Thymus (tissue), 14 donors: ENCODE measurements at places on chromosomes 13 and 19. TPM values are rescaled to one million over a fixed set of nuclear protein-coding genes. Genes with fewer than 3 reads are reported as not detected.

DNA sequence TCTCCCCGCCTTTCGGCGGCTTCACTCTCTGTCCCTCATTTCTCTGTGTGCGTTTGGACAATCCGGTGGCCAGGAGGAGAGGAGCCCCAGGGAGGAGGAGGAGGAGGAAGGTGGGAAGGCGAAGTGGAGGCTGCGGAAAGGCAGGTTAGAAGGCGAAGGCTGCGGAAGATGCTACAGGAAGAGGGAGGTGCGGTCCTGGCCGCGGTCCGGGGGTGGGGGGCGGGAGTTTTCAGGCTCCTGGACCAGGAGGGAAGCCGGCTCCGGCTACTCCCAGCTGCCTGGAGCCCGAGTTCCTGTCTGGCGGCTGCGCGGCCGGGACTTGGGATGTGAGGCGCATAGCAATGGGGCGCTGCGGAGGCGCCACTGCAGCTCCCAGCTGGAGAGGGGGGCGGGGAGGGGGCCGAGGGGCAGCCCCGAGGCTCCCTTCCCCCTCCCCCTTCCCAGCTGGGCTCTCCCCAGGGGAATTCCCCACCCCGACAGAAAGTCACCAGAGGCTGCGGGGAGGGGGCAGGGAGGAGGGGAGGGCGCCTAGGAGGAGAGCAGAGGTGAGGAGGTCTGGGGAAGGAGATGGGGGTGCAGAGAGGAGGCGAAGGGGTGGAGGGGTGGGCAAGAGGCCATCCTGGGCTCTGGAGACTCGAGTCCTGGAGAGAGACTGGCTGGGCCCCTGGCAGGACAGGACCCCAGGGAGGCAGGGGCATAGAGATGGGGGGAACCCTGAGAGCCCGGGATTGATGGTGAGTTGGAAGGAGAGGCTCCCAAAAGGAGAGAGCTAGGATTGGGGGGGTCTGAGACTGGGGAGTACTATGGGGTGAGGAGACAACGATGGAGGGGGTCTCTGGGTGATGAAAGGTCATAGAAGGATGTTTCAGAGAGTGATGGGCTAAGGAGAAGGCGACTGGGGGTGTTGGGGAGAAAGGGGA, 2.0 kb downstream of the LRRC4B start:
- DNase-seq, result no peak

- DNase-seq, result no peak
These were observed 10.4 kb downstream of the TLE6 start for GRCh38 chr19:2987797-2988196.

GRCh38 chr13:97212601-97213040, 9.5 kb upstream of the MBNL2 start:
- no peak for DNase-seq

DNA sequence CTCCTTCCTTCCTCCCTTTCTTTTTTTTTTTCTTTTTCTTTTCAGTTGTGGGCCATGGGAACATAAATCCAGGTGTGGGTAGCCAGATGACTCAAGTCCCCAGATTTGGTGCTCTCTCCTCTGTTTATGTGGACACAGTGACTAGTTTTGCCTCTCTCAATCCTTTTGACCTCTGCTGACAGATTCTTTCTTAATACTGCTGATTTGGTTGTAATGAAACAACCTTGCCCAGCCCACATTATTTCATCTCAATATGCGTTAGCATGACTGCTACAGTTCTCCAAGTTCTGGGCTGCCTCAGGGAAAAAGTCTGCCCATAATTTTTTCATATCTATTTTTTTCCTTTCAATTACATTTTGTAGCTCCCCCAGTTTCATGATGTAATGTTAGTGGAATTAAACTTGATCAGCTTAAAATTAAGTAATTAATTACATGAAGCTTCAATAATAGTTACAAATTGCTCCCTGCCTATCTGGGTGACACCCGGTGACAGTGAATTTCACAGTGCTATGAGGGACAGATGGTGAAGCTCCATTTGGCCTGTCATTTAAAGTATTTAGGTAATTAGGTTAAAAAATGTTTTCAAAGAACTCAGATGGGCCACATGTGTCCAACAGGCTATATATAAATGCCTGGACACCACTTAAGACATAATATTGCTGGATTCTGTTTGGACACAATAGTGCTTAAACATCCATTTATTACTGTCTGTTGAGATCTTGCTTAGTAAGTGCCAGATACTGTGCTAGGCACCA, 118.8 kb upstream of the FRY start:
- DNase-seq, result no peak

- DNase-seq, result peak; percentile 57
These were observed at the start of gene SPINT2 for GRCh38 chr19:38264486-38265212. TSS of gene SPINT2 (plus strand) at chr19:38264573. CDS start at chr19:38264893, 320 bp downstream.

DNA sequence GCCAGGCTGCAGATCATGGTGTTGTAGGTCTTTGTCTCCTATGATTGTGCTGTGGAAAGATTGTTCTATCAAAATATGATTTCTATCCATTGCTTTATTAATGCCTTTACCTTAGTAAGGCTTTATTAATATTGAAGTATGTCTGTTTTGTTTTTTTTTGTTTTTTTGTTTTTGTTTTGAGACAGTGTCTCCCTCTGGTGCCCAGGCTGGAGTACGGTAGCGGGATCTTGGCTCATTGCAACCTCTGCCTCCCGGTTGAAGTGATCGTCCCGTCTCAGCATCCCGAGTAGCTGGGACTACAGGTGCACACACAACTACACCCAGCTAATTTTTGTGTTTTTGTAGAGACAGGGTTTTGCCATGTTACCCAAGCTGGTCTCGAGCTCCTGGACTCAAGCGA, 7.7 kb downstream of the IRGC start:
- DNase-seq, result no peak

GRCh38 chr13:62593804-62594203, 1178.2 kb upstream of the PCDH20 start:
- no peak for DNase-seq

DNA sequence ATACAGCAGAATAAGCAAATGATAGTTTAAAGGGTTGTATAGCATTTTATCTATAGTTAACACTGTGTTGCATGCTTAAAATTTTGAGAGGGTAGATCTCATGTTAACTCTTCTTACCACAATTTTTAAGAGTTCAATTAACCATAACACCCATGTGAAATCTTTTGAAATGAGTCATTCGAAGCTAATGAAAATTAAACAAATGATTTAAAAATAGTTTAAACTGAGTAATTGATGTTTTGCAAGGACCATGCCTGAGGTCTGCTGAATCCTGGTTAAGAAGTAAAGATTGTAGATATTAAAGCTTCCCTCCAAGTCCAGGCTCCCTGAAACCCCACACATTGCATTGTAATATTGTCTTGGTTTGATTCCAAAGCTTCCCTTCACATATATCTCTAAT, 176.7 kb upstream of the RNF113B start:
- DNase-seq, result no peak

DNA sequence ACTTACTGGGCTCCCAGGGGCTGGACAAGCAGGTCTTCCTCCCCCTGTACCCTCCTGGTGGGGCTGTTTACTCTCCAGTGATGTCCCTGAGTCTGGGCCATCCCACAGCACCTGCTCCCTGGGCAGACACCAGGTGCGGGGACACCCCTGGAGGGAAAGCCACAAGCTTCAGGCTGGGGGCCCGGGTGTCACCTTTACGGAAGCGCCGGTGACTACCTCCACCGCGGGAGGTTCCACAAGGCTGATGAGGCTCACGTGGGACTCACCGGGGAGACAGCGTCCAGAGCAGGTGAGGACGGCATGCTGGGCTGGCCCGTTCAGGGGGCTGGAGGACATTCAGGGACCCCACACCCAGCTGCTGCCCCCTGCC, 24.9 kb downstream of the NFILZ start:
- no peak for DNase-seq

GRCh38 chr19:28966737-28967399, 246.1 kb downstream of the UQCRFS1 start:
- DNase-seq, result no peak

GRCh38 chr19:30076751-30077670, 135.0 kb downstream of the URI1 start:
- DNase-seq, result no peak

GRCh38 chr13:113118261-113119021, 4.2 kb upstream of the F10 start:
- no peak for DNase-seq

DNA sequence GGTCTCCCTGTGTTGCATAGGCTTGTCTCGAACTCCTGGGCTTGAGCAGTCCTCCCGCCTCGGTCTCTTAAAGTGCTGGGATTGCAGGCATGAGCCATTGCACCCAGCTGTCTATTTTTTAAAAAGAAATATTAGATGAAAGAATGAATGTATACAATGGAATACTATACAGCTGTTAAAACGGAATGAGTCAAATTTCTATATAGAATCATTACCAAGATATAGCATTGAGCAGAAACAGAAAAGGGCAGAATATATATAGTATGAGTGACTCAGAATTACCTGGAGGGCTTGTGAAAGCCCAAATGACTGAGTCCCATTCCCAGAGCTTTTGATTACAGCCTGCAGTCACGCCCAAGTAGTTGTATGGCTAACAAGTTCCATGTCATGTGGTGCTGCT, 4.4 kb downstream of the DACT3 start:
- DNase-seq, result no peak

- DNase-seq, result no peak
These were observed 302.6 kb downstream of the TDRD3 start for GRCh38 chr13:60699636-60700035.

- DNase-seq, result no peak
These were observed 177.6 kb downstream of the SHISA2 start for GRCh38 chr13:25874064-25874737.

DNA sequence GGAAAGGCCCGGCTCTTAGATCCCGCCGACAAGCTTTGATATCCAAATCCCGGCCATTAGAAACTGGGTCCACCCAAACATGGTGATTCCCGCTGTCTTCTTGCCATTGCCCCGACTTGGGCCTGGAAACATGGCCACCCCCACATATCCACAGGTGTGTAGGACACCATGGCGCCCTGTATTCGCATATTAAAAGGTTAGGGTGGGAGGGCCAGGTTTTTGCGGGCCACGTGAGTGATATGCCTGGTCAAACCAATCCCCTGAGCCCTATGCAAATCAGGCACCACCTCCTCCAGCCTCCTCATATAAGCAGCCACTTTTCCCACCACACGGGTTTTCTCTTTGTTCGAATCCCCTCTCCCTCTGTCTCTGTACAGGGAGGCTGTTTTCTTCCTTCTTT, 766.4 kb downstream of the UQCRFS1 start:
- DNase-seq, result no peak

DNA sequence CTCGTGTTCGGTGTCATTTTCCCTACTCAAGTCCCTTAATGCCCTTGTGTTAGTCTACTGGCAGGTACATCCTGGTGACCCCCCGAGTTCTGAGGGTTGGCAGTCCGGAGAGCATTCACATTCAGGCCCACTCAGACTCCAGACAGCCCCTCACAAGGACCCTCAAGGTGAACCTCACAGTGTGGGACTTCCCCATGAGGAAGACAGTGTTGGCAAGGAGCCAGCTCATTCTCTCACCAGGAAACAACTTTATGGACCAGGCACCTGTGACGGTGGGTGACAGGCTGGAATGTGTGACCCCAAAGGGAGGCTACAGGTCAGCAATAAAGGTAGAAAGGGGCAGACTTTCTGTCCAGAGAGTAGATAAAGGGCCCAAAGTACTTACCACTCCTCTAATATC, 24.5 kb downstream of the RDH8 start:
- no peak for DNase-seq

DNA sequence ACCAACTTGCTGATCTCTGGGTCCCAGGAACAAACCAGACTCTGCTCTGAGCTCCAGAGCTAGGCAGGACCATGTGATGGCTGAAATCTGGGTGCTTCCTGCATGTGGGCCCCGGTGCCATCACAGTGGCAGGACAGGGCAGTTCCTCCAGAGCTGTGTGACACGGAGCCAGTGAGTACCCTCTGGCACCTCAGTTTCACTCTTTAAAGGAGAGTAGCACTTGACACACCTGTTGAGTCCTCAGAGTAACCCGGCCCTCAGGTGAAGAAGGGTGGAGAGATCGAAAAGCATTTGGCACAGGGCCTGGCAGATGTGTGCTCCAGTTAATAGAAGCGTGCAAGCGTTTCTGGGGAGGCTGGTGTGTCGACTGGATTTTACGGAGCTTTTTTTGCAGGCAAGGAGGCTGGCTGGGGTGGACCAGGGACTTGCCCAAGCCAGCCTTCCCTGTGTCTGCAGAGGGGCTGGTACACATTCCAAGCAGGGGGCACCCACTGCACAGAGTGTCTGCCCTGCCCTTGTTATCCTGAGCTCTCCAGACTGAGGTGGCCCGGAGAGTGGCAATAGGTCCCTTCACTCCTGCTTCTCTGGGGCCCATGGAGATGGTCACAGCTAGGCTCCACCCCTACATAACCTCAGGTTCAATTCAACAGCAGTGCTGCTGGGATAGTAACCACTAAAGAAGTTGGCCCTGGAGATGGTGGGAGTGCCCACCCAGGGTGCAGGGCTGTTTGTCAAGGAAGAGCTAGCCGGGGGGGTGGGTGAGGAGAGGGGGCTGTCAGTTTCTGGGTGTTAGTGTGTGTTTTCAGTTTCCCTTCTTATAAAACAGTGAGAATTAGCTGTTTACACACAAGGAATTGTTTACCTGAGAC, 8.3 kb downstream of the RPS19 start:
- no peak for DNase-seq

- DNase-seq, result no peak
These were observed 7.1 kb upstream of the IGFL3 start for GRCh38 chr19:46131485-46132143.

- no peak for DNase-seq
These were observed 143.8 kb upstream of the RXFP2 start for GRCh38 chr13:31595563-31595962.

DNA sequence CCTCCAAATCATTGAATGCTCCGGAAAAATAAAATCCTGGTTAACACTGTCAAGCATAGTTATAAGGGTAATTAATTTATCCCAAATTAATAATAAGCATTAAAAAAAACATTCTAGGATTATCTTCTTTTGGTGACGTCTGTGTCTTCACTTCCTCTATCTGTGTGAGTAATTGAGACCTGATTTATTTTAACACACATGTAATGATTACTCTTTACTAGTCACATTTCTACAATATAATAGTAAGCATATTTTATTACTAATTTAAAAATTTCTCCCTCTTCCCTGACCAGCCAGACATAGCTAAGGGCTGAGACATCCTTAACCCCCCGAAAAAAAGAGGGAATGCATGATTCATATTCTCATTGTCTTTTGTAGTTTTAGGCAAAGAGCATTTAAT, 2.3 kb downstream of the FNDC3A start:
- DNase-seq, result no peak

DNA sequence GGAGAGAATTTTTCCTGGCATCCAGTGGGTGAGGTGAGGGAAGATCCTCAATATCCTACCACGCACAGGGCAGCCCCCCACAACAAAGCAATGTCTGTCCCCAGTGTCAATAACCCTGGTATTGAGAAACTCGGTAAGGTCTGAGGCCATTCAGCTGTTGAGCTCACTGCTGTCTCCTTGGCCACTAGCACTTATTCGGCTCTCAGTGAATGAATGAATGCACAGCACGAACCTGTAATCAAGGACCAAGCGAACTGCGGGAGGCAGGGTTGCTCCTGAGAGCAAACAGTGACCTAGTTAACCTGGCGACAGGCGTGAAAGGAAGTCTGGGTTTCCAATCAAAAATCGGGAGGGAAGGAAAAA, 640 bp downstream of the ZSCAN5A start:
- no peak for DNase-seq

ZNF534 gene
- 0.05 TPM for total RNA-seq

KCNN4 gene
- total RNA-seq, result 8.7 TPM

ZNF681 gene
- total RNA-seq, result 3.9 TPM

LSM14A gene
- 53.3 TPM for total RNA-seq

CBY2 gene
- 0.05 TPM for total RNA-seq

XRCC1 gene
- 28.2 TPM for total RNA-seq

CD22 gene
- 1.7 TPM for total RNA-seq

CHMP2A gene
- total RNA-seq, result 75.4 TPM

THSD8 gene
- 9.9 TPM for total RNA-seq

SYMPK gene
- total RNA-seq, result 24.5 TPM

IGFL3 gene
- not detected for total RNA-seq

SLITRK5 gene
- total RNA-seq, result 0.14 TPM
